ENCODE measurements at places on chromosomes 7 and 10. TPM values are rescaled to one million over a fixed set of nuclear protein-coding genes. Genes with fewer than 3 reads are reported as not detected.

SPDYE1 gene
- total RNA-seq, result not detected

ADD3 gene
- total RNA-seq, result 374 TPM

TLL2 gene
- not detected for total RNA-seq

DDC gene
- total RNA-seq, result not detected

NUTM2B gene
- 1.9 TPM for total RNA-seq

ZNF679 gene
- not detected for total RNA-seq

WEE2 gene
- total RNA-seq, result not detected

MLXIPL gene
- total RNA-seq, result not detected

TRPV5 gene
- total RNA-seq, result not detected

TWNK gene
- total RNA-seq, result 11.5 TPM

IGF2BP3 gene
- not detected for total RNA-seq

- DNase-seq, result no peak
Observed at GRCh38 chr10:18341055-18341454, 200.8 kb downstream of the CACNB2 start.

DNA sequence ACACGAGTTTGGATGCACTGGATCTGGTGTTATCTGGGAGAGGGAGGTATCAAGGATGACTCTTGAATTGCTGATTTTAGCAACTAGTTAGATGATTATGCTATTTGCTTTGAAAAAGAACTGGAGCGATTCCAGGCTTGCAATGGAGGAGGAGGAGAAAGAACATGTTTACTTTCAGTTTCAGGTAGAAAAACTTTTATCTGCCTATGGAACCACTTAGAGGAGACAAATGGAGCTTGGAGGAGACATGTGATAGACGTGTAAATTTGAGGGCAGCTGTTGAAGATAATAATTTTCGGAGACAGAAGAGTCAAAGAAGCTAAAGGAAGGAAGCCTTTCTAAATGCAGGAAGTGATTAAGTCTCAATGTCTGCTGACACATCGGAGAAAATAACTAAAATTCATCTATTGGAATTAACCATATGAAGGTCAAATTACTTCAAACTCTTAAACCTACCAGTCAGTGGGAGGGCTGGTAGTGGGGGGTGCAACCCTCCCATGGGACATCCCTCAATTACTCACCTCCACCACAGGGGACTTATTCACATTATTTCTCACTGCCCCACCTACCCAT is 56.4 kb upstream of the GNAI1 start:
- DNase-seq, result no peak

GRCh38 chr10:77180104-77180503 is 457.5 kb downstream of the KCNMA1 start:
- DNase-seq, result no peak

GRCh38 chr10:100289641-100290040 is 3.2 kb upstream of the BLOC1S2 start:
- DNase-seq, result no peak

DNA sequence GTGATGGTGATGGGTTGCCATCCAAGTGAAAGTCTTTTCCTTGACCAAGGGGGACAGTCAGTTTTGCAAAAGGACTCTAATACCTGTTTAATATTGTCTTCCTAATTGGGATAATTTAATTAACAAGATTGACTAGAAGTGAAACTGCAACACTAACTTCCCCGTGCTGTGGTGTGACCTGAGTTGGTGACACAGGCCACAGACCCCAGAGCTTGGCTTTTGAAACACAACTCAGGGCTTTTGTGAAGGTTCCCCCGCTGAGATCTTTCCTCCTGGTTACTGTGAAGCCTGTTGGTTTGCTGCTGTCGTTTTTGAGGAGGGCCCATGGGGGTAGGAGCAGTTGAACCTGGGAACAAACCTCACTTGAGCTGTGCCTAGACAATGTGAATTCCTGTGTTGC is 6.9 kb downstream of the PPIF start:
- no peak for DNase-seq

- DNase-seq, result peak; percentile 19
Observed at GRCh38 chr10:95266674-95267095, 24.1 kb downstream of the PDLIM1 start.

GRCh38 chr10:70885481-70885880 is 2.9 kb downstream of the PCBD1 start:
- no peak for DNase-seq

GRCh38 chr10:42898037-42898960 is 115.7 kb downstream of the BMS1 start:
- DNase-seq, result no peak

GRCh38 chr10:107129000-107129399 is 35.5 kb downstream of the SORCS1 start:
- no peak for DNase-seq

GRCh38 chr7:602341-603141 is 82.9 kb upstream of the PDGFA start:
- DNase-seq, result no peak

GRCh38 chr10:114400091-114400490 is 4.2 kb downstream of the AFAP1L2 start:
- no peak for DNase-seq

GRCh38 chr10:133324198-133324792 is 12.4 kb downstream of the CALY start:
- peak; percentile 61 for DNase-seq

GRCh38 chr7:76354516-76354915 is 4.3 kb downstream of the YWHAG start:
- no peak for DNase-seq

DNA sequence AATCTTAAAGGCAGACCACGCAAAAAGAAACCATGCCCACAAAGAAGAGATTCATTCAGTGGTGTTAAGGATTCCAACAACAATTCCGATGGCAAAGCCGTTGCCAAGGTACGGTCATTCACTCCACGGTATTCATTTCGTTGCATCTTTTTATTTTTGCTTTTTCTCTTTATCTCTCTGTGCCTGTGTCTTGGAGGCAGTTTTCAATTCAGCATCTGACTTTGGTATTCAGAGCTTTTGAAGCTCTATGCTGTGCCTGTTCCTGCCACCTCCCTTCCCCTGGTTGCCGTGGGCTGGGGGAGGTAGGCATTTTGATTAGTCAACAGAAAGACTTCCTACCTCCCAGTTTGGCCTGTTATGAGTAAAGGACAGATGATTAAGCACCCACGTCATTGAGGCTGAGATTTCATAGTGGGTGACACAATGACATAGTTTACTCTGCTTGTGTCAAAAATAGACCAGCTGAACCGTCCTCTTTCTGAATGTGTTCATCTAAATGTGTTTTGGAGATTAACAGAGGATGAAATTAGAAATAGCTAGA is 149.5 kb downstream of the ARID5B start:
- DNase-seq, result peak; percentile 83

GRCh38 chr10:47176206-47176902 is 123.6 kb upstream of the GDF10 start:
- DNase-seq, result no peak

- DNase-seq, result no peak
Observed at GRCh38 chr10:61063034-61063433, 119.0 kb upstream of the RHOBTB1 start.

DNA sequence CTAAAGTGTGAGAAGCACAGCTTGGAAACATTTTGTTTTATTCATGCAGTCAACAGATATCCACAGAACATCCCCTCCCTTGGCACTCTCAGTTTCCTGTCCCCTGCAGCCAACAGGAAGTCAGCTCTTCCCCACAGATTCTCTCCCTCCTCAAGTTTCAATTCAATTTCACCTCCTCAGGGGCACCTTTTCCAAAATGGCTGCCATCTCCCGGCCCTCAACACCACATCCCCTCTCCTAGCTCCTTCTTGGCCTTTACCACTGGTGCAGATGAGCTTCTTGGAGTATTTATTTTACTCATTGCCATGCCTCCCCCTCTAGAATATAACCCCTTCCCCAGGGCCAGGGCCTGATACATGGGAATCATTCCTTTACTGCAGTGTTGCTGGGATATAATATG is 94.0 kb downstream of the WDR11 start:
- DNase-seq, result no peak

DNA sequence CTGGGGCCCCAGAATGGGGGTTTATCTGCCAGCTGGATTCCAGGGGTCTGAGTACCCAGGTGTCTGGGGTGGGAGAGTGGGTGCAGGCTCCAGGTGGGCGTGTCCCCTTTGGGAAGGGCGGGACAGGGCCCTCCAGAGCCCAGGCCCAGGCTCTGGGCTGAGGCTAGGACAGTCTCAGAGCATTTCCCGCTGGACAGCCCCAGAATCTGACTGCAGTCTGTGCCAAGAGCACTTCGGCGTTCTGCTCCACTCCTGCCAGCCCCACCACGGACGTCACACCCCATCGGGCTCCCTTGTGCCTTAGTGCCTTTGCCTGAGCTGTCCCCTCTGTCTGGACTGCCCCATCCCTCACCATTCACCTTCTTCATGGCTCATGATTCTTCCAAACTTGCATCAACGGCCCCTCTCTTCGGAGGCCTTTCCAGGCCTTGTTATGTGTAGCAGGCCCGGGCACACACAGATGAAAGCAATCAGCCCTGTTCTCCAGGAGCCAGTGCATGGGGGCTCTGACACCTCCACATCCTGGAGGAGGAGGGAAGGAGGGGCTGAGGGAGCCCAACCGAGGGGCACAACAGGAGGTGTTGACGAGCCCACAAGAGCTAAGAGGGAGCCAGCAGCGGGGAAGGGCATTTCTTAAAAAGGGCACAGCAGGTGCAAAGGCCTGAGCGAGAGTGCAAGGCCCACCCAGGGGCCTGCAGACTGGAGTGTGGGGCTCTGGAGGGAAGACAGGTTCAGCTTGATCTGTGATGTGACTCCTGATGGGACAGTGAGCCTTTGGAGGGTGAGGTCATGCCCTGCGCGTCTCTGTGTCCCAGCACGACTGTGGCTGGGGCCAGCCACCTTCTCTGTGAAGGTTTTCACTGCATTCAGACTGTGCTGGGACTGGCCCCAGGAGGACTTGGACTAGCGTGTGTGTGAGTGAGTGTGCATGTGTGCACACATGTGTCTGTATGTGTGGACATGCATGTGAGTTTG is 41.7 kb downstream of the GTF2IRD1 start:
- DNase-seq, result no peak

GRCh38 chr10:86066696-86067095 is 299.9 kb downstream of the GRID1 start:
- DNase-seq, result no peak

GRCh38 chr7:133434246-133434865 is 181.5 kb downstream of the EXOC4 start:
- peak; percentile 11 for DNase-seq

DNA sequence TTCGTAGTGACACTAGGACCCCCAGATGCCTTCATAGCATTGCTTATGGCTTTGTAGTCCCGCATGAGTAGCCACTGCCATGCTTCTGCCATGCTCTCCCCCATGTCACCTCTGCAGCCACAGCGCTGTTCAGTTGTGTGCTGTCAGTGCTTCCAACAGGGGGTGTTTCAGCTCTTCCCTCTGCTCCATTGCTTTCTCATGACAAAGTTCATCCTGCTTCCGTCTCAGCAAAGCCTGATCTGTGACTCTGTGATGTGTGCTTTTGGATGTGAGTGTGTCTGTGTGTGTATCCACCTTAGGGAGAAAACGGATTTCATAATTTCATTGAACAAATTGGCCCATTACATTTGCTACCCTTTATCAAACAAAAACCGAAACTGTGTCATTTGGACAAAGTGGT is 134.9 kb upstream of the SAMD8 start:
- no peak for DNase-seq

DNA sequence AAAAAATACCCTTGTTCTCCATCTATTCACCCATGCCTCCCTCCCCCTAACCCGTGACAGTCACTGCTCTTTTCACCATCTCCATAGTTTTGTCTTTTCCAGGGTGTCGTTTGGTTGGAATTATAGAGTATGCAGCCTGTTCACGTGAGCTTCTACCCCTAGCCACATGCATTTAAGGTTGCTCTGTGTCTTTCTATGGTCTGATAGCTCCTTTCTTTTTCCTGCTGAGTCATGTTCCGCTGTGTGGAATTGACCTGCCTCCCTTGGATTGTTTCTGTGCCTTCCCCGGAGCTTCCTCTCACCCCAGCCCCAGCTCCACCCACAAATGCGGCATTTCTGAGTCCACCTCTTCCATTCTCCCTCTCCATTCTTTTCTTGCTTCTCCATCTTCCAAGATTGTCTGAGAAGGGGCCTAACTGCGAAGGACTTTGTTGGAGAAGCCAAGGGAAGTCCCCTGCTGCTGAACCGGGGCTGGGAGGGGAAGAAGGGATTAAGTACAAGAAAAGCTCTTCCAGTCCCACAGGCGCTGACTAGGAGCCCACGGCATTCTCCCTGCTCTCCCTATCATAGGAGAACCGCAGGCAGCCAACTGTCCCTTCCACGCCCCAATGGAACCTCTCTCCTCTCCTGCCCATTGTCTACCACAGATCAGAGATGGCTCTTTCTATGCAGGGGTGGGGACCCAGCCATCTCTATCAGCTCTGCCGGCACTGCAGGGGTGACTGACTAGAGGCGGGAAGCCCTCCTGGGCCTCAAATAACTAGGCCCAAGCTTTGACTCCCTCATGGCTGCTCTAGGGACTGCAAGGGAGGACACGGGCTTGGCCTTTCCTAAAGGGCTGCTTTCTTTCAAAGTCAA is 87.5 kb upstream of the ANLN start:
- DNase-seq, result no peak

DNA sequence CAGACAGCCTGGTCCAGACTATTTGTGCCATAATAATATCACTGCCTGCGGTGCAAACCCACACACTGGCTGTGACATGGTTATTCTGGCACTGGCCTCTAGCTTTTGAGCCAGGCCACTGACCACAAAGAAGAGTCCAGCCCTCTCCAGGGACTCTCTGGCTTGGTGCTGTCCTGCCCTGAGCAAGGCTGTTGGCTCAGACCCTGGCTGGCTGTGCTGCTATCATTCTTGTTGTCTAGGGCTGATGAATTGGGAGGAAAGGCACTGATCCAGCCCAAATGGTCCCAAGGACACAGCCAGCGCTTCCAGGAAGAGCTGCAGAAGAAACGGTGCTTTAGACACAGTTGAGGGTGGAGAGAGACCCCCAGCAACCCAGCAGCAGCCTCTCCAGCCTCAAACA is 80.8 kb downstream of the TMEM130 start:
- DNase-seq, result no peak

DNA sequence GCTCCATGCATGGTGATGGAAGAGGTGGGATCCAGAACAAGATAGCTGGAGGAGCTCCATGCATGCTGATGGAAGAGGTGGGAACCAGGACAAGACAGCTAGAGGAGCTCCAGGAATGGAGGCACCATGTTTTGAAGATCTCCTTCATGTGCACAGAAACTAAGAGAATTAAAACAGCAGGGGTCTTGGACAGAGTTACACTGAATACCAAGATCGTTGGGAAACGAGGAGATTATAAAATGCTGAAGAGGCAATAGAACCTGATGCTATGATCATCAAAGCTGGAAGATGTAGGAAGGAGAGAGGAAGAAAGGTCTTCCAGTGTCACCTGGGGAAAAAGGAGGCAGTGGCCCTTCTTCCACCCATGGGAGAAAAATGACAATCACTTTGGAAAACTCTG is 193.6 kb upstream of the PFKP start:
- DNase-seq, result no peak

GRCh38 chr7:44970523-44971051 is 8.2 kb downstream of the MYO1G start:
- no peak for DNase-seq

DNA sequence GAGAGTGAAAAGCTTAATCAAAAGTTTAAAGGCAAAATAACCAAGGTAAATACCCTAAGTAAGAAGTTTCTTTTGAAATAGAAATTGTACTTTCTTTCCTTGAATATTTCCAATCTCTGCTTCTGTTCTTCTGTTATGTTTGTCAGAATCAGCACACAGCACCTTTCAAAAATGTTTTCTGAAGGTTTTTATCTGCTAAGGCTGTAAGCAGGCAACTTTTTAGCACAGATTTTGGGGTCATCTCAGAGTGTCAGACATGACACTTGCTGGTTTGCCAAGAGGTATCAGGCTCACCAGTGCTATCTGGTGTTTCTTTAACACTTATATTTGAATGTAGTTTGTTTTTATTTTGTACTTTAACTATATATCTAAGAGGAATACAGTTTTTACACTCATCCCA is 94.2 kb downstream of the CDK6 start:
- DNase-seq, result no peak

GRCh38 chr7:102421706-102422240 is 11.6 kb upstream of the ORAI2 start:
- DNase-seq, result no peak
